ENCODE measurements at places on chromosomes 7 and 10.

GRCh38 chr10:118272149-118272721 lies 69.9 kb downstream of the FAM204A start:
- DNase-seq, result no peak

- no peak for DNase-seq
Measured at GRCh38 chr7:43384616-43385308, 198.1 kb upstream of the STK17A start.

DNA sequence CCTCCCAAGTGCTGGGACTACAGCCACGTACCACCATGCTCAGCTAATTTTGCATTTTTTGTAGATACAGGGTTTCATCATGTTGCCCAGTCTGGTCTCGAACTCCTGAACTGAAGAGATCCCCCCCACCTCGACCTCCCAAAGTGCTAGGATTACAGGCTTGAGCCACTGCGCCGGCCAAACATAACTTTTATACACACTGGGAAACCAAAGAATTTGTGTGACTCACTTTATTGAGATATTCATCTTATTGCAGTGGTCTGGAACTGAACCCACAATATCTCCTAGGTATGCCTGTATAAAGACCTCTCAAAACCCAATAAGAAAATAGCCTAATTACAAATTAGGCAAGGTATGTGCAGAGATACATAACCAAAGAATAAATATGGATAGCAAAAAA lies 182.6 kb upstream of the FEZF1 start:
- DNase-seq, result no peak

DNA sequence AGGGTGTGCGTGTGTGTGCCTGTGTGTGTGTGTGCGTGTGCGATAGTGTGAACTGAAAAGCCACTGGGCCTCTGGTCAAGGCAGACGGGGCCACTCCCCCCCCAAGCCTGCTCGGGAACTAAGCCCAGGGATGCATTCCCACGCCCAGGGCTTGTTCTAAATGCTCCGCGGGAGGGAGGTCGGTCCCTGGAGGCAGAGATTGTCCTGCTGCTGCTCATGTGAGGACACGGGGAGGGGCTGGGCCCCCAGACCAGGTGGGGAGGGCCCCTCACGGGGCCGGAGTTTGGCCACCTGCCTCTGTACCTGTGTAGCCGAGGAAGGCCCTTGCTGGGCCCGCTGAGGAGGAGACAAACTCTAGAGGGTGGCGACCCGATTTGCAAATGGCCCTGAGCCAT lies 93.9 kb downstream of the PDGFA start:
- DNase-seq, result no peak

- no peak for DNase-seq
Measured at GRCh38 chr7:44395067-44395466, 69.7 kb upstream of the CAMK2B start.

DNA sequence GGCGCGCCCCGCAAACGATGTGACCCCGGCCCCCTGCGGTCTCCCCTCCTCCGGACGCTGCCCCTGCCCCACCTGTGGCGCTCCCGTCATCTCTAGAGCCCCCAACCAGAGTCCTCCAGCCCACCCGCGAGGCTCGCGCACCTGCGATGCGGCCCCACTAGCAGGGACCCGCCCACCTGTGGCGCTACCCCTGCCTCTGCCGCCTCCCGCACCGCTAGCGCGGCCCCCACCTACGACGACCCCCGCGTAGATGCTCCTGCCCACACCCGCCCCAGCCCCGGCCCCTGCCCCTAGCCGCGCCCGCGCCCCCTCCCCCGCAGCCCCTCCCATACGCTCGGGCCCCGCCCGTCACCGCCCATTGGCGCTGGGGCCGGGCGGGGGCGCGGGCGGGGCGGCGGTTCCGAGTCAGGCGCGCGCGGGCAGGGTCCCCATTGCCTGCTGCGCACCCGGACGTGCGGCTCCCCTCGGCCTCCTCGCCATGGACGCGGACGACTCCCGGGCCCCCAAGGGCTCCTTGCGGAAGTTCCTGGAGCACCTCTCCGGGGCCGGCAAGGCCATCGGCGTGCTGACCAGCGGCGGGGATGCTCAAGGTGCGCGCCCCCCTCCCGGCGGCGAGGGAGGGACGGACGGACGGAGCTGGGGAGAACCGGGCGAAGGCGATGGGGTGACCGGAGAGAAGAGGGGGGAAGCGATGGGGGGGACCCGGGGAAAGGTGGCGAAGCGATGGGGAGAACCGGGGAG lies at the start of gene PFKP:
Gene PFKP, plus strand, starts transcription at position 431 of the 741 bp plus-strand sequence. Its CDS starts 48 bp downstream, at position 479.
- DNase-seq, result peak; percentile 58

DNA sequence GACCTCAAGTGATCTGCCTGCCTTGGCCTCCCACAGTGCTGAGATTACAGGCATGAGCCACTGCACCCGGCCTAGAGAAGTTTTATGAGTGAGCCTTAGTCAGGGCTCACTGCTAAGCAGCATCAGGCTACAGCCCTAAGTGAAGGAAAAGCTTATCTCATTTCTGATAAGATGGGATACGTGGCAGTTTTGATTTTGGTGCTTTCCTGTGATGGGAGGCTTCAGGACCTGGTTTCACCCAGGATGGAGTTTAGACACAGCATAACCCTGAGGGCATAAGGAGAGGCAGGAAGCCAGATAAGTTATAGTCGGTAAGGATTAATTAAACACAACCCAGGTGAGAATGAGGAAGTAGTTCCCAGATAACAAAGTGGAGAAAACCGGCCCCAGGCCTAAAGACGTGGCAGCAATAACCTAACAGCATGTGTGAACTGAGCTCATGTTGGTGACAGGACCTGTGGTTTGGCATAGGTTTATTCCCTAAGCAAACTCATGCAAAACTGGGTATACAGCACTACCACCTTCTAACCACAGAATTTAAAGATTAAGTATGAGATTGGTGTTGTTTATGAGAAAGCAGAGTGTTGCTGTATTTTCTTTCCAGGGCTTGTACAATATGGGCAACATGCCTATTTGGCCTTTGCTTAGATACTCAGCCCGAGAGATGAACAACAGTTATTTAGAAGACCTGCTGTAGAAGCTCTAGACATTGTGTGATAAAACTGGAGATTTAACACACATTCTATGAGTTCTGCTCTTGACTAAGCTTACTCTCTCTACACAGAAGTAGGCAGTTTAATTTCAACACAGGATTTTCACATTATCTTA lies 119.4 kb downstream of the COL28A1 start:
- DNase-seq, result no peak

DNA sequence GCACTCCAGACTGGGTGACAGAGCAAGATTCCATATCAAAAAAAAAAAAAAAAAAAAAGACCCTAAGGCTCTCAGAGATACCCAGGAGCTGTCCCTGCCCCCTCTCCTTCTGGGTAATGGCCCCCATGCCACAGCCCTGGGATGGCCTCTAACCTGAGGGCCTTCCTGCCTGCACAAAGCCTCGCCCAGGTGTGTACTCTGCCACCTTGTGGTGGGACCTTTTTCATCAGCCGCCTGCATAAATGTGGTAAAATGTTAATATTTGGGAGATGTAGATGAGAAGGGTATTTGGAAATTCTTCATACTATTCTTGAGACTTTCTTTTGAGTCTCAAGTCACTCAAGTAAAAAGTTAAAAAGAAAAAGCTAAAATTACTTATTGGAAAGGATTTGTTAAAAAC lies 46.3 kb upstream of the RNF216 start:
- DNase-seq, result peak; percentile 21

GRCh38 chr7:148903504-148903903 lies 19.4 kb upstream of the EZH2 start:
- DNase-seq, result no peak

DNA sequence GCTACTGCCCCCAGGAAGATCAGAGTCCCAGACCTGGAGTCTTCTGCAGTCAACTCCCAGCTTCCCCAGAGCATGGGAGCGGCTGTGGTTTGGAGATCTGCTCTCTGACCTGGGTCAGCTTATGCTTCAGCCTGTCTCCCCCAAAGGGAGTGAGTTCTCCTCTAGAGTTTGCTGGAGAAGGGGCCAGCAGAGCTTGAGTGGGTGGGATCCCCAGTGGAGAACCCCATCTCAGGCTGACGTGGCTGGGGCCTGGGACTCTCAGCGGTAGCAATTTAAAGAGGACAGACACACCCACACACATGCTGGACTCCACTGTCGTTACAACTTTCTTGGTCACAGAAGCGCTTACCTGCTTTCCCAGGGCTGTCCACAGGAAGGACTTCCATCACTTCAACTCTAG lies 6.3 kb downstream of the UNC5B start:
- DNase-seq, result no peak

DNA sequence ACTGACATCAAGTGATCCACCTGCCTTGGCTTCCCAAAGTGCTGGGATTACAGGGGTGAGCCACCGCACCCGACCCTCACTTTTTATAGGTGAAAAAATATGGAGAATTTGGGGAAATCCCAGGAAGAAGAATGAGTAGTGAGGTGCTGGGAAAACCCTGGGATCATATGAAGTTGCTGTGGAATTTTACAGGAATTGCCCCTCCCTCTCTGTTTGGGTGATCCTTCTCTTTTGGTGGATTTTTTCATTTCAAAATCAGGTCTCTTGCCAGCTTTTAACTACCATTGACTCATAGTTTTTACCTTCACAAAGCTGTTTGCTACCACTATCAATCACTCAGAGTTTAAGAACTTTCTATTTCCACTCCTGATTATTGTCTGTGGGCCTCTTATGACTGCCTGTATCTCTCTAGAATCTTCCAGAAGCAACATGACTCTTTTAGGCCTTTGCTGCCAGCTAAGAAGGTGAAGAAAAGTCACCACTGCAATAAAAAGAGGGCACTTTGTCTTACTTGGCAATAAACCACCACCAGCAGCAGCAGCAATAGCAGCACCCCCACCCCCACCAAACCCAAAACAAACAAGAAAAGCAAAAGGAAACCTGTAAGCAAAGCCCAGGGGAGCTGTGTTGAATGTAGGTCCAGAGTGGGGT lies 4.0 kb upstream of the GIMAP8 start:
- no peak for DNase-seq

DNA sequence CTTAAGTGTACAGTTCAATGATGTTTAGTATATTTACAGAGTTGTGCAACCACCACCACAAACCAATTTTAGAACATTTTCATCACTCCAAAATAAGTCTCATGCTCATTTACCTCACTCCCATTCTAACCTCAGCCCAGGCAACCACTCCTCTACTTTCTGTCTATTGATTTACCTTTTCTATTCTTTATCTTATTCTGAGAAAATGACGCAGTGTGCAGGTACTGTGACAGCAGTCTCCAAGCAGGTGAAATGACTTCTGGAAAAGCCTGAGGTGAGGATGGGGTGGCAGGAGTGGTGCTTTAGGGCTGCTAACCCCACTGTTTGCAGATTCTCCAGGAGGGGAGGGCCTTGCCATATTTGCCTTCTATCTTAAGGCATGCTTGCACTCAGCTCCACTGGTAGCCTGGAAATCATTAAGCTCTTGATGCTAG lies 39.5 kb downstream of the GARS1 start:
- DNase-seq, result no peak

GRCh38 chr10:46228563-46229071 lies 58.2 kb upstream of the ANTXRL start:
- peak; percentile 55 for DNase-seq

DNA sequence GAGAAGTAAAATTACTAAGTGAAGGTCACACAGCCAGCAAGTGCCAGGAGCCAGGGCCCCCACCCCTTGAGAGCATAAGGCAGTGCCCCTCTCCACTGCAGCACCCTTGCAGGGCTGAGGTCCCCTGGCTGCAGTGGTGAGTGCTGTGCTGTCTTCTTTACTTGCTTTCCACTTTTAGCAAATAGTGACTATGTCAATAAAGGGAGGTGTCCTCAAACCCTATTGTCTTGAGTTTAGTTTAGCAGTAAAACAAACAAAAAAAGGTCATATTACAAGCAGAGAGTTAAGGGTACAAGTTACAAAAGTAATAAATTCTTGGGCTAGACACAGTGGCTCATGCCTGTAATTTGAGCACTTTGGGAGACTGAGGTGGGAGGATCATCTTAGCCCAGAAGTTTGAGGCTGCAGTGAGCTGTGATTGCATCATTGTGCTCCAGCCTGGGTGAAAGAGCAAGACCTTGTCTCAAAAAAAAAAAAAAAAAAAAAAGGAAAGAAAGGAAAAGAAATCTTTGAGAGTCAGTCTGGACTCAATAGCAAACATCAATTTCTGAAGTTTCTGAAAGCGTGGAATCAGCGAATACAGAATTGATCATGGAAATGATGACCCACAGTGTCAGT lies 39.0 kb upstream of the KIF5B start:
- no peak for DNase-seq

GRCh38 chr10:64316416-64316815 lies 795.2 kb downstream of the REEP3 start:
- DNase-seq, result no peak

DNA sequence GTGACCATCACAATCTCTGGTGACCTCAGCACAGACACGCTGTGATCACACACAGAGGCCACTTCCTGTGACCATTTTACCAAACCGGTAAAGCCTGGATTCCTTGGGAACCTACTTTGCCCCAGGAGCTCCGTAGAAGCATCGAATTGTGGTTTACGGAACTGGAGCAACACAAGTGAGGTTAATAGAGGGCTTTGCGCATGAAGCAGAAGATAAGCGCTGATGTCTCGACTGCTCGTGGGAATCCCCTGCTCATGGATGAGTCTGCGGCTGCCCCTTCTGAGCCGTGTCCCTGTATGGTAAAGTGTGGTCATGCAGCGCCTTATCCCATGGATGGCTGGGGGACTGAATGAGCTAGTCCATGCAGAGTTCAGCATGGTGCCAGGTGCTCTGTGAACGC lies 53.6 kb downstream of the VIPR2 start:
- no peak for DNase-seq

GRCh38 chr7:152910545-152911225 lies 151.1 kb downstream of the ACTR3B start:
- DNase-seq, result no peak

GRCh38 chr10:34320265-34320664 lies 494.8 kb downstream of the PARD3 start:
- DNase-seq, result no peak

DNA sequence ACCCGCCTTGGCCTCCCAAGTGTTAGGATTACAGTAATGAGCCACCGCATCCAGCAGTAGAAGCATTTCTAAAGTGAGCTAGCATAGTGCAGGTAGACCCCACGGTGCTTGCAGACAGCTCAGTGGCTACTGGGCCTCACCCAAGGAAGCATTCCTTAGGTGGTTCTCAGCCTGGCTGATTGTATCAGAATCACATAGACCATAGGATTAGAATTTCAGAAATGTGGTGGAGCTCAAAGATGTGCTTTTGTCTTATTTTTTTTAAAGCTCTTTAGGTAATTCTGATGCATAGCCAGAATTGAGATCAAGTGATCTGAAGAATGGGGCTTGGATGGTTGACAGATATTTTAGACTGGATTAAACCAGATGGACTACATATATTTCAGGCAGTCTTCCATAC lies 10.9 kb downstream of the ANLN start:
- DNase-seq, result no peak

DNA sequence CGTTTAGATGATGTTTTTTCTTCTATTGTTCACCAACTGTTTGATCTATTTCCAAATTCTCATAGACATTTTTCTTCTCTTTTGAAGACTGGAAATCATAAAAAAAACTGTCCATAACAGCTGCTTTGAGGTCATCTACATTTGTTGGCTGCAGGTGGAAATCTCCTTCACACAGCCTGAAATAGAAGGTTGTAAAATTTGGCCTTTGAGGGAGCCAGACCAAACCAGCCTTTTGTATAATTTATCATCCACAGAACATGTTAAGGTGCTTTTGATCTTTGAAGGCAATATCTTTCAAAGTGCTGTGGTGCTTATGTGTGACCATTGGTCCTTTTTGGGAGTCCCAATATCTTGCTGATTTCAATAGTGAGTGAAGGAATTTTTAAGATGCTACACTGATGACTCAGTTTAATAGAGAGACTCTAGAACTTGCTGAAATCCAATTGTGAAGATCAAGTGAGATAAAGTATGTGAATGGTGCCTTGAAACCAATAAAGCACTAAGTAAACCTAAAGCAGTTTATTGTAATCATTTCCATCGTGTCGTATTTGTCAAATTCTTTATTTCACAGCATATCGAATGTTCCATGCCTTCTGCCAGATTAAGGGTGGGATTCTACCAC lies 5.4 kb downstream of the FERD3L start:
- DNase-seq, result no peak

- DNase-seq, result no peak
Measured at GRCh38 chr10:62057850-62058249, 156.4 kb downstream of the ARID5B start.

Data from stimulated activated CD4-positive, alpha-beta T cell treated with anti-CD3 and anti-CD28 coated beads, Interleukin-4, amount 100 ng/mL, for 48 hours (primary cell).